Esophagus mucosa (tissue), 1 donor: ENCODE measurements at places on chromosomes 1 and 21.

GRCh38 chr1:183004141-183004540 is 19.1 kb upstream of the LAMC1 start:
- ATAC-seq = no peak

GRCh38 chr1:2279817-2280216 is 51.7 kb downstream of the SKI start:
- no peak for ATAC-seq

DNA sequence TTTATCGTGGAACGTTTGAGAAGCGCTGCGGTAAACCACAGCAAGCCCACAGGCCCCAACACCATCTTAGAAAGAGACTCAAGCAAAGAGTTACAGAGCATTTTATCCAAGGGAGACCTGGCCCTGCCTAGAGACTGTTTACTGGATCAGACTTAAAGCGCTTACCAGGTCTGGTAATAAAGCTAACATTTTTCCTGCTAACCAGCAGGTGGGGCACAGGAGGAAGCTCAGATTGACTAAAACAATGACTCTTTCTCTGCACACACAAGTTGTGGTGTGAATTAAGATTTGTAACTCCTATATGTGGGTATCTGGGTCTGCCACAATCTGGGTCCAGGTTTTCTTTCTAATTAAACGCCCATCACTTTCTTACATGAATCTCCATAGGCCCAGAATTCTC is 136.5 kb upstream of the ETS2 start:
- ATAC-seq = peak; percentile 39

DNA sequence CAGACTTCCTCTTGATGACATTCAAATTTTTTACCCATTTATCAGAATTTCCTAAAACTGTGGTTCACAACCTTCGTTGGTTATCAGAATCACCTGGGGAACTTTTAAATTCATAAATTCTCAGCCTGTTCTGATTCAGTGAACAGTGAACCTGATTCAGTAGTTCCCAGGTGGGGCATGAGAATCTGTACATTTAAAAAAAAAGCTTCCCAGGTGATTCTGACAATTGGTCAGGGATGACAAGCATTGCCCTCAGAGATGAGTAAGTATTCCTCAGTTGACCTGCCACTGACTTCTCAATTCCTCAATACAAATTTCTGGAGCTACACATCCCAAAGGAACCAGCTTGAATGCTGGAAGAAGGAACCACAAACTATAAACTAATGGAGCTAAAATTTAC is 23.5 kb upstream of the CR2 start:
- no peak for ATAC-seq

GRCh38 chr1:88961647-88962275 is 30.7 kb downstream of the KYAT3 start:
- ATAC-seq = no peak

GRCh38 chr1:26482921-26483320 is 10.7 kb downstream of the HMGN2 start:
- no peak for ATAC-seq

DNA sequence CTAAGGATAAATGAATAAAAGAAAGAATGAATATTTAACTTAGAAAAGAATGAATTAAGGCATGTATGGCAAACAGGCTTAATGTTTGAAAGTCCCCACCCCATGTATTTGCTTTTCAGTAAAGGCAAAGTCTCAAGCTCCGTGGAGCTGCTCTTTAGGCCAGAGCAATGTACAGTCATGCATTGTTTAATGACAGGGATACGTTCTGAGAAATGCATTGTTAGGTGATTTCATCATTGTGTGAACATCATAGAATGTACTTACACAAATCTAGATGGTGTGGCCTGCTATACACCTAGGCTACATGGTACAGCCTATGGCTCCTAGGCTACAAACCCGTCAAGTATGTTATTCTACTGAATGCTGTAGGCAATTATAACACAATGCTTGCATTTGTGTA is 51.6 kb upstream of the SPATA6 start:
- no peak for ATAC-seq

DNA sequence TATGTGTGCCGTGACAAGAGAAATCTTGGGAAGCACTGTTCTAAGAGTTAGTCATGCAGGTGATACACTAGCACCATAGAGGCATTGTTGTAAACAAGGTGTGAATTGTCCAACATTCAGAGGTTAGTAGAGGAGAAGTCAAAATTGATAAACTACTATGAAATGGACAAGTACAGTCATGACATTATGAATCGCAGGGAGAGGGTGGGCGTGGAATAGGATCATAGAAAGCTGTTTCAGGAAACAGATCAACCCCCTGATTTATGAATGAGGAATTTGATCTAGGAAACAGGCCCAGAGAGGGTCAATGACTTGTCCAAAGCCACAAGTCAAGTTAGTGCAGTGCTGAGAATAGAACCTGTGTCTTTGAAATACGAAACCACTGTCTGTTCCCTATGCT is 58.5 kb upstream of the LAX1 start:
- peak; percentile 58 for ATAC-seq

- ATAC-seq = no peak
These were observed 163.9 kb upstream of the LRRC7 start for GRCh38 chr1:69403756-69404320.

GRCh38 chr1:241934866-241935265 is 22.7 kb upstream of the BECN2 start:
- no peak for ATAC-seq

- ATAC-seq = no peak
These were observed 1.2 kb downstream of the TRIM11 start for GRCh38 chr1:228405200-228405978.

DNA sequence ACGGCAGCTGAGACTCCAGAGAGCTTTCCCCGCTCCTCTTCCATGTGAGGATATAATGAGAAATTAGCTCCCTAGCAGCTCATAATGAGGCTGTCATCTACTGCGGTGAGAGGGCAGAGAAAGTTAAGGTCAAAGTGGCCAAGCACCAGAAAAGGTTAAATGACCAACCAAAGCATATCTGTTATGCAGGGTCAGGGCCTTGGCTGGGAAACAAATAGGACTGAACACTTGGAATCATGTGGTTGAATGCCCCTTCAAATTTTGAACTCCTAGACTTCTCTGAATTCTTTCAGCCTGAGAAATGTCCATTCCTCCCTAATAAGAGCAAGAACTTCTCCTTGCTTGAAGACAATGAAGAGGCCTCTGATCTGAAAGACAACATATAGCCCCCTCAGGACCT is 115.9 kb downstream of the TM2D1 start:
- no peak for ATAC-seq

DNA sequence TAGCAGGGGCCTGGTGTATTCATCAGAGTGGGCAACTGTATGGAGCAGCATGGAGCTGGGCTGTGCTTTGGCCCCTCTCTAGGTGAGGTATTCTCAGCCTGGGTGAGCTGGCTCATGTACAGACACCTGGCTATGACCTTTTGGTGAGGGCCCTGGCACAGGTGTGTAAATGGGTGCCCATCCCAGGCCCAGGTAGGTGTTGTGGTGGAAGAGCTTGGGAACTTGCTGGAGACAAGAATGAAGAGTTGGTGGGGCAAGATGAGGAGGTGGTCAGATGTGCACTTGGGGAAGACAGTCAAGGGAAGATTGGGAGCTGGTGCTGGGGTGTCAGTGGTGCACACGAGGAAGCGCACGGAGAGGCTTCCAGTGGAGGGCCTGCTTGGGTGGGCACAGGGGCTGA is 95.5 kb downstream of the TRIM11 start:
- no peak for ATAC-seq

DNA sequence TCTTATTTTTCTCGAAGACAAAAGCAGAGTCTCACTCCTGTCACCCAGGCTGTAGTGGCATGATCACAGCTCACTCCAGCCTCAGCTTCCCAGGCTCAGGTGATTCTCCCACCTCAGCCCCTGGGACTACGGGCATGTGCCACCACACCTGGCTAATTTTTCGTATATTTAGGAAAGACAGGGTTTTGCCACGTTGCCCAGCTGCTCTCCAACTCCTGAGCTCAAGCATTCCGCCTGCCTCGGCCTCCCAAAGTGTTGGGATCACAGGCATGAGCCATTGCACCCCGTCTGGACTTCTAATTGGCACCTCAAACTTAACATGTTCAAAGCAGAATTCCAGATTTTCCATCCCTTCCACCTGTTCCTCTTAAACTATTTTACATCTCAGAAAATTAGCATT is 19.0 kb upstream of the LRRC8C start:
- ATAC-seq = no peak

DNA sequence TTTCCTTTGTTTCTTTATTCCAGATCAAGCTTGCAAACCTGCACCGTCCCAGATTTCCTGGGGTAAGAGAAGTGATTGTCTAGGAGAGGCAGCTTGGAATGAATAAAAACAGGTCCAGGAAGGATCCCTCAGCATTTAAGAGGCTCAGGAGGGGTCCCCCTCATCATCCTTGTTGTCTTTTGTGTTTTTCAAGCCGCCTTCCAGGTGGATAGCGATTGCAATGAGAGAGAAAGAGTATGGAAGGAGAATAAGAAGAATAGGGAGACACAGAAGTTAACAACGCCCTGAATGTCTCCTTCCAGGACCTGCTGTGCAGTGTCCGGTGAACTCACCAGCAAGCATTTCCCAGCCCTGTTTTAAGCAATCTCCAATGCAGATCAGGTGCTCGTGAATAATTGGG is 8.5 kb downstream of the ERG start:
- no peak for ATAC-seq

DNA sequence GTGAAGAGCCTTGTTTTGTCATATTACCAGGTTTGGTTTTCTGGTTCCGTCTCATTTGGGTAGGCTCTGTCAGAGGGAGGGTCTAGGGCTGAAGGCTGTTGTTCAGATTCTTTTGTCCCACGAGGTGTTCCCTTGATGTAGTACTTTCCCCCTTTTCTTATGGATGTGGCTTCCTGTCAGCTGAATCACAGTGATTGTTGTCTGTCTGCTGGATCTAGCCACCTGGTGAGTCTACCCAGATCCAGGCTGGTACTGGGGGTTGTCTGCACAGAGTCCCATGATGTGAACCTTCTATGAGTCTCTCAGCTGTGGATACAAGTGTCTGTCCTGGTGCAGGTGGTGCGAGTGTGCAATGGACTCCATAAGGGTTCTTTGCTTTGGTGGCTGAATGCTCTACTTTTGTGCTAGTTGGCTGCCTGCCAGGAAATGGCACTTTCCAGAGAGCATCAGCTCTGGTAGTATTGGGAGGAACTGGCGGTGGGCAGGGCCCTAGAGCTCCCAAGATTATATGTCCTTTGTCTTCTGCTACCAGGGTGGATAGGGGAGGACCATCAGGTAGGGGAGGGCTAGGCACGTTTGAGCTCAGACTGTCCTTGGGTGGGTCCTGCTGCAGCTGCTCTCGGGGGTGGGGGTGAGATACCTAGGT is 246.0 kb downstream of the RYR2 start:
- no peak for ATAC-seq

DNA sequence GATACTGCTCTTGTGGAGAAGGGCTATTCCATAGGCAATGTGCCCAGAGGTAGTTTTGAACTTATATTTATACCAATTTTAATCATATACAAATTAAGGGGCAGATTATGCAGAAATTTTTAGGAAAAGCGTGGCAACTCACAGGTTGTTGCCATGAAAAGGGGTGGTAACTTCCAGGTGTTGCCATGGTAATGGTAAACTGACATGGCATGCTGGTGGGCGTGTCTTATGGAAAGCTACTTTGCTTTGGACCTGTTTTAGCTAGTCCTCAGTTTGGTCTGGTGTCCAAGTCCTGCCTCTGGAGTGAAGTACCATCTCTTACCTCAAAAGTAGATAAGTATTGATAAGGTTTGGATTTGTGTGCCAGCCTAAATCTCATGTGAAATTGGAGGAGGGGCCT is 7.9 kb upstream of the IL23R start:
- no peak for ATAC-seq

DNA sequence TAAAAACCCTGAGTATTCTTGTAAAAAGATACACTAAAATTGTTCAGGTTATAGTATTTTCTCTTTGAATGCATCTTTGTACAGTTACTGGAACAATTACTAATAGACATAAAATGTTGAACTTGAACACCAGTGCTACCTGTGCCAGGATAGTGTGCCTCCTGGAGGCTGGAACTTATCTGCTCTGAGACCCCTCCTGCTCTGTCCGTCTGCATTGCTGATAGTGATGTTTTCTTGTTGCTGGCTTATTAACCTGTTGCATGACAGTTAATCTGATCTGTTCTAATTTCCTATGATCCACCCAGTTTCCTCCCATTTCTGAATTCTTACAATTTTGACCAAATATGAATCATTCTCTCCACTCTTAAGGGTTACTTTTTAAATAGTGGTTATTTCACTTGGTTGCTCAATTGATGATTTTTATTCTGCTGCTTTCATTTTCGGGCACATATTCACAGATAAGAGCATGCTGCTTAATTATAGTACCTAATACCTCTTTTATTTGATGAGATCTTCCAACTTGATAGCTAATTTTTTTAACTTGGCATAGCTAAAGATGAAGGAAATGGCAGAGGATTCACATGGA is 101.4 kb downstream of the CC2D1B start:
- ATAC-seq = no peak

DNA sequence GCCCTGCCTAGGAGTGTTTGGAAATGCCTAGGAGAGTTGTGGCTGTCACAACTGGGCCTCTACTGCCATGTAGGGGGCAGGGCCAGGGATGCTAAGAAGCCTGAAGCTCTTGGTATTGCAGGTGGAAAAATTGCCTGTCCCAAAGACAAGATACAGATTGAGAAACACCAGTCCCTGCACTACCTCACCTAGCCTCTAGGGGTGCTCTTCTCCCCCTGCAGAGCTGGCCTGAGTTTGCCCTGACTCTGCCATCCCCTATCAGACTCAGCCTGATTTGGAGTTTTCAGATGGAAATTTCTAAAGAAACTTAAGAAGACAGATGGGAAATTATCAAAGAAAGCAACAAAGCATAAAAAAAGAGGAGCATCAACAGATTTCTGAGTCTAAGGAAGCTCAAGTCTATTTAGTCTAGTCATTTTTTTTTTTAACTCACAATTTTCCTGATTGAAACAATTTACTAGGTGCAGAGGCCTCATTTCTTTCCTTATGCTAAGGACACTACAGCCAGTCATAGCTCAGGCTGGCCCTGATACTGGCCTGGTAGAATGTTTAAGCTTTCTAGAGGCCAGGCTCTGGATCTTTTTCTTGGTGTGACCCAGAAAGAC is 61.4 kb upstream of the LRRN2 start:
- peak; percentile 85 for ATAC-seq

- ATAC-seq = no peak
These were observed 104.5 kb downstream of the CENPF start for GRCh38 chr1:214707306-214708087.

GRCh38 chr1:244869364-244869827 is 5.1 kb upstream of the HNRNPU start:
- ATAC-seq = no peak

DNA sequence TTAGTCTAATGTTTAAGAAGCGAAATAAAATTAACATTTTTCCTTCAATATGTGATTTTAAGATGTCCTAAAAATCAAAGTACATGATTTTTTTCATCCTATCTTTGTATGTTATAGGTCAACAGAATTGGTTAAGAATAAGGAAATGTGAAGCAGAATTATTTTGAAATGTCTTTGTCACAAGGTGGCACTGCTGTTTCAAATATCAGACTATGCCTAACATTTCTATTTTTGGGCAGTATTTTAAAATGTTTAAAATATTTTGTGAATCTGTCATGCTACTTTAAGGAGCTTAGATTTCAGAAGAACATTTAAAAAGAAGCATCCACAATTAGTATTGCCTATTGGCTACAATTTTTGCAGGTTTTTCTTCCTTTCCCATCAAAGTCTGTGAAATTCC is 38.7 kb downstream of the AMY1C start:
- ATAC-seq = no peak
